Mammary epithelial cell (primary cell): ENCODE measurements at places on chromosomes 16 and 17. TPM values are rescaled to one million over a fixed set of nuclear protein-coding genes. Genes with fewer than 3 reads are reported as not detected.
A peak's percentile ranks its signal among the peaks of the same experiment; 100 is the strongest.

- no peak for DNase-seq
These were observed 53.6 kb downstream of the N4BP1 start for GRCh38 chr16:48556243-48556912.

- DNase-seq, result no peak
These were observed 21.6 kb upstream of the SHISA9 start for GRCh38 chr16:12879812-12880211.

DNA sequence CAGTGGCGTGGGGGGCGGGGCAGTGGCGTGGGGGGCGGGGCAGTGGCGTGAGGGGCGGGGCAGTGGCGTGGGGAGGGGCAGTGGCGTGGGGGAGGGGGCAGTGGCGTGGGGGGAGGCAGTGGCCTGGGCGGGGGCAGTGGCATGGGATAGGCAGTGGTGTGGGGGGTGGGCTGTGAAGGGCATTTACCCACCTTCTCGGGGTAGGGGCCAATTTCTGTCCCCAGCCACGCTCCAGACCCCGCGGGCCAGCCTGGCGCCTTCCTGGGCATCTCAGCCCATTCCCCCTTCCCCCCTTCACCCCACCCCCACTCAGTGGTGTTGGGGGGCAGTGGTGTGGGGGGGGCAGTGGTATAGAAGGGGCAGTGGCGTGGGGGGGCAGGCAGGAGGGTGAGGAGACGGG, 92.7 kb downstream of the LITAF start:
- DNase-seq, result no peak

GRCh38 chr17:35801583-35802224, 6.3 kb upstream of the MMP28 start:
- no peak for DNase-seq

DNA sequence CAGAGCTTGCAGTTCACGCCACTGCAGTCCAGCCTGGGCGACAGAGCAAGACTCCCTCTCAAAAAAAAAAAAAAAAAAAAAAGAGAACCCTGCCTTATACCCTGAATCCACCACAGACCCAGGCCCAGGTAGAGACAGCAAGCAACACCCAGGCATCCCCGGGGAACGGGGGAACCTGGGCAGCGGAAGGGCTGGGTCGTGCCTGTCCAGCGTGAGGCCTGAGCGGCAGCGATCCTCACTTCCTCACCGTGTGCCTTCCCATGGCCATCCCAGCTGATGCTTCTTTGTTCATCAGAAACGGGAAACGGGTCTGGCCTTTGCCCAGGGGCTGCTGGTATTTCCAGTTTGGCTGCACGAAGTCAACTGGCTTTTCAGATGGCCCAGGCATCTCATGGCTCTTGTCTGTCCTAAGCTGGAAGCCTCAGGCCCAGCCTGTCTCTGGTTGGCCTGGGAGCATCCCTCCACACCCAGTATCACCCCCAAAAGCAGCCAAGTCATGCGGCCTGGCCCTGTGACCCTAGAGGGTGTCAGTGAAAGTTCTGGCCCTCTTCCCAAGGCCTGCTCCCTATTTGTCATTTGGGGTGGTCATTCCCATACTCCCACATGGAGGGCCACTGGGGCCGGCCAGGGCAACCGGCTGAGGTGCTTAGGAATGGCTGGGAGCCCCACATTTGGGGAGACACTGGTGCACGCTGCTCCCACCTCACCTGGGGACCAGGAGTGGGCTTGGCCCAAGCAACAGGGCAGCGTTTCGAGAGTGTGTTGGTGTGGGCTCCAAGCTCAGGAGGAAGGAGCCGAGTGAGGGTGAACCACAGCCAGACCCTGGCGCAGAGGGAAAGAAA, 20.1 kb downstream of the FAM83G start:
- no peak for DNase-seq

DNA sequence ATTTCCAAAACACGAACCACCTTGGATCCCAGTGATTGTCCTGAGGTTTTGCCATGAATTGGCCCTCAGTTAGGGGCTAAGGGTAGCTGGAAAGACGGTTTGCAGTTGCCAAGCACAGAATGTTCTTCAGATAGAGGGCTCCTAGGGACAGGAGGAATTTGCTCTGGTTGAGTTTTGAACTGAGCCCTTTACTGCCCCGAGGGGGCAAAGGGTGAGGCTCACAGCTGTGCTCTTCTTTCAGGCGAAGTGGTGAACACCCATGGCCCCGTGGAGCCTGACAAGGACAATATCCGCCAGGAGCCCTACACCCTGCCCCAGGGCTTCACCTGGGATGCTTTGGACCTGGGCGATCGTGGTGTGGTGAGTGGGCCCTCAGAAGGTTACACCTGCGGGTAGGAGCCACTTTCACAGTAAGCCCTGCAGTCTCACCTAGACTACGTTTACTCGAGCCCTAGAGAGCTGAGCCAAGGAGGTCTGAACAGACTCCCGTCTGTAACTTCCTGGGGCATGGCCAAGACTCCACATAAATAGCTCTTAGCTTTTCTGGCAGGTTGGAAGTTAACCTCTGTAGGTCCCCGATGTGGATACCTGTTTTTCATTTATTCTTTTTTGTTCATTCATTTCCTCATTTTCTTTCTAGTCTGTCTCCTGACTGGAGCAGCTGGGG, 32.5 kb downstream of the NMT1 start:
- DNase-seq, result no peak

DNA sequence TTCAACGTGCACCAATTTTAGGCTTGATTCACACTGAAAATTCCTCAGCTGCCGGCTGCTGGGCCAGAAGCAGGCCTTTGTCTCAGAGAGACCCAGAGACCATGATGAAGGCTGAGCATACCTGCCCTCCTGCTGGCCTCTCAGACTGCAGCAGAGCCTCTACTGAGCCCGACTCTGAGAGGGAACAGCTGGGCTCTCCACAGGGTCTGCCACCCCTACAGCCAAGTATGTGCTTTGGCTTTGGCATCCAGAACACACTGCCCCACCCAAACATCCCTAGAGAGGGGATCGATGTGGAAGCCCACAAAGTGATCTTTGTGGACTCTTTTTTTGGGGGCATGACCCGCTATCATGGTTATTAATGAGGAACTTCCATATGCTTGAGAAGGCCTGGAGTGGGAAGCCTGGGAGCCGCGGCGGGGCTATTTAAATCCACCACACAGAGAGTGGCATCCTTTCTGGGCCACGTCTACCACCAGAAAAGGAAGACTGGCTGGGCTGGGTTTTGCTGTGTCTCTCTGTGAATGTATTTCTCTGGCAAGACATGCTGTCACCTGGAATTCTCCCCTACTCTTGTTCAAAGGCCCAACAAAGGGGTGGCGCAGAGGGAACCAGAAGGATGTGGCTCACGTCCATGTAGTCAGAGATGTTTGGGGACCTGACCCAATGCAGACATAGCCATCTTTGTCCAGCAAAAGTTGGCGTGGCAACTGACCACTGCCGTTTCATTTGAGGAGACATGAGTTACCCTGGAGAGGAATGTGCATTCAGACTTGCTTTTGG, 69.3 kb downstream of the GNAO1 start:
- no peak for DNase-seq

DNA sequence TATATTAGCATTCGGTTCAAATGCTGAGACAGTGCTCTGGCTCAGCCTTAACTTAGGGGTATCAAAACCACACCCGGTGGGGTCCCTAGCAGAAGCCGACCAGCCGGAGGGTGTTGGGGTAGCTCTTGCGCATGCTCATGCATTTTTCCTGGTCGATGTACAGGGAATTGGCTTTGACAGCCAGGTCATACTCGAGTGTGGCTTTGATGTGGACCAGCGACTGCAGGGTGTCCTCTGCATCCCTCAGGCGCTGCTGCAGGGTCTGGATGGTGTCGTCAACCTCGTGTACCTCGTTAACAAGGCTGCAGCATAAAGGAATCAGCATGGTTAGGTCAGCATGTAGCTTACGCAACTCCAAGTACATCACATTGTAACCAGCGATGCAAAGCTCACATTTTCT, 37.5 kb downstream of the TEKT3 start:
- no peak for DNase-seq

GRCh38 chr17:63587770-63588169, 12.9 kb upstream of the TACO1 start:
- DNase-seq, result no peak

- peak; percentile 22 for DNase-seq
These were observed 17.5 kb downstream of the CACNG3 start for GRCh38 chr16:24273508-24274182.

DNA sequence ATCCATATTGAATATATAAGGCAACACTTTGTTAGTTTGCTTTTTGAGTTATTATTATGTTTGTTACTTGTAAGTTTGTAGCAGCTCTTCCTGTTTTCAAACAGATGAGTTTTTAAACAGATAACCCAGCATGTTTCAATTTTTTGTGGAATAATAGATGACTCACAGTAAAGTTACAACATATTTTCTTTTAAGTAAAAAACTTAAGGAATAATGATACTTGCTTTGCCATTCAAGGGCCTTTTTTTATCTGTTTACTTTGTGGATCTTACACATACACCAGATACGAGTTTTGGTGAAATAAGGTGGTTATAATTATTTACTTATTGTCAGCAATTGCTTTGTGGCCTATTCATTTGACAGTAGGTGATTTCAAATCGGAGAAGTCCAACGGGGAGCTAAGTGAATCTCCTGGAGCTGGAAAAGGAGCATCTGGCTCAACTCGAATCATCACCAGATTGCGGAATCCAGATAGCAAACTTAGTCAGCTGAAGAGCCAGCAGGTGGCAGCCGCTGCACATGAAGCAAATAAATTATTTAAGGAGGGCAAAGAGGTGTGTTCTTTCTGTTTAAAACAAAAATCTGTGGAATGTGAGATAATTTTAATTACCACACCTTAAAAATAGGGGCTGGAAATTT, 66.3 kb downstream of the BPTF start:
- peak; percentile 5 for DNase-seq

DNA sequence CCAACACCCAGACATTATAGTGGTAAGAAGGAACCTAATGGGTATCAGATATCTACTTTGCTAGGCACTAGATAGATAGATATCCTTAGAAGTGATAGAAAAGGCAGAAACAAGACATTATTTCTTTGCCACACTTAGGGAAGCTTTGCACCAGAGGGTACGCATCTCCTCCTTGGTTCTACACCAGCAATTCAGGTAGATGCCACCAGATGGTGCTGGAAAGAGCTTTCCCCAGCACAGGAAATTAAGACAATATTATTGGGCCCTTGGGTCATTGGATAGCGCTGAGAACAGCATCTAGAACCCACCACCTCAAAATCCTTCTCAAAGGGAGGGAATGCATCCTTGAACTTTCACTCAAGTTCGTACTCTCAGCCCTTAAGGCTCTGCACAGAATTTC, 173.8 kb upstream of the CCL2 start:
- no peak for DNase-seq

DNA sequence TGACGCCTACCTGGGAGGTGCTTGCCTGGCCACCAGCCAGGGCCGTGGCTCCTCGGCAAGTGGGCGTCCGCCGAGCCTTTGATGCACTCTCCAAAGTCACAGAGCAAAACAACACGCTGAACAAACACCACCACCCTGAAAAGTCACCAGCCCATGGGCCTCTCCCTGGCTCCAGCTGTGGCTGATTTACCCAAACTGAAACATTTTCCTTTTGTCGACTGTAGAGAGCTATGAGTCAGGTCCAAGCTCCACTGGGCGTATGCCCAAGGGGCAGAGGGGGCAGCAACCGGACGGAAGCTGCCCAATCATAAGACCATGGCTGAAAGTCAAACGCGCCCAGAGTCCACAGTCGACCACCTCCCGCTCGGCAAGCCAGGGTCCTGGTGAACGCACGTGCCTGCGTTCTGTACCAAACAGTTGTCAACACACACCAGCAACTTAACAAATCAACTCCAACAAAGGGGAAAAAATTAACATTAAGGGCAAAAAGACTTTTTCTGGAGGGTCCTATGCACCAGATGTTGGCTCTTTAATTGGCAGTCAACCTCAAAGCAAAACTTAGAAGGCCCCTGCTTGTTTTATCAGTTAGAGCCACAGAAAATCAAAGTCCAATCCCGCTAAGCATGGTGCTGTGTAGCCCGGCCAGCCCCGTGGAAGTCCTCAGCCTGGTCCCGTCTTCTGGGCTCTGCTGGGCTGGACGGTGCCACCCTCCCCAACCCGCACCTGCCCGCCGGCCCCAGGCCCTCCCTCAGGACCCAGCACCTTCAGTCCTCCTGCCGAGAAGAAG, 47.3 kb downstream of the TBC1D16 start:
- peak; percentile 53 for DNase-seq

DNA sequence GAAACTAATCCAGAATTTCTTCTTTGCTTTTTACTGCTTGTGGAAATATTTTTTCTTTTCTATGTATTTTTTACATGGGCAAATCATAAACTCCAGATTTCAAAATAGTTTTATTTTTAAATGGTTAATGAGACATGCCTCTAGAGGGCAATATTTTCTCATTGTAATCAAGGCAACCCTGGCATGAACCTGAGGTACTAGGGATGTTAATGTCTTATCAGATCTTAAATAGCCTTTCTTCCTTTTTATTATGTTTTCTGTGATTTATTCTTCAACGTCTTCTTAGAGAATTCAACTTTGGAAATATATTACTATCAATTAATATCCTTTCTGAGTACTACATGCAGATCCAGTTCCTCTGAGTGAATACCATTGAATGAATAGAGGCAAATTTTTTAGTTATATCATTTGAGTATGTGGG, 324.7 kb downstream of the BCAS3 start:
- peak; percentile 12 for DNase-seq

- DNase-seq, result peak; percentile 32
These were observed 45.4 kb downstream of the SOX8 start for GRCh38 chr16:1026784-1027500.

DNA sequence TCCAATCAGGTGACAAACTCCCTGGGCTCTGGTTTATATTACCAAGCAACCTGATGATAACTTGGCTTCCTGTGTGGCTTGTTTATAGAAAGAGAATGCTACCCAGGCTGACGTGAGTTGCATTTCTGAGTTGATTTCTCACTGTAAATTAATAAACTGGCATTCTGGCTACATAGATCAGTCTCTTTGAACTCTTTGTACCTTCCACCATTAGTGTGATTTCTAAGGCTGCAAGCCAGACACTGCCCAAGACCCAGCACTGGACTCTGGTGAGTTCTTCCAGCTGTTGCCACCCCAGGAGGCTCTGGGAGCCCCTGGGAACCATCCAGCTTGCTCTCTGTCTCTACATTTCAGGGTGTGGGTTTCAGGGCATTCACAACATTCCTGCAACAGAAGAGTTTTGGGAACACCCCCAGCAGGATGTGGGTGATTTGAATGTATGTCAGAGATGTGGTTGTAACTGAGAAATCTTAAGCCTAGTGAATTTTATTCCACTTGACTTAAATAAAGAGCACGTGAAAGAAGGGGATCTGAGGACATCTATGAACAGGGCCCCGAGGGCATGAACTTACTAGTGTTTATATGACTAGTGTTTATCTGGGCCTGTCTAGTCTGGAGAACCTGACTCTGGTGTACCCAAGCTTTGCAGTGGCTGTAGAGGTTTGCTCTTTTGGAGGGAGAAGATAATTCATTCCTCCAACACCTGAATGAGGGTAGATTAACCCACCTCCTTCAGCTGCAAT, 30.3 kb upstream of the LRRC37A start:
- peak; percentile 89 for DNase-seq

The KRTAP1-3 gene
- not detected for total RNA-seq

The MYCBPAP gene
- 0.50 TPM for total RNA-seq

The HSF5 gene
- 0.17 TPM for total RNA-seq

The TSPAN10 gene
- total RNA-seq, result 1.8 and 2.0 TPM in 2 replicates
